Neuronal stem cell (in vitro differentiated cells): ENCODE measurements at places on chromosomes 4 and X.

- DNase-seq = no peak
These were observed 22.0 kb downstream of the KLHL15 start for GRCh38 chrX:24005028-24005427.

- no peak for DNase-seq
These were observed 214.7 kb downstream of the CBR4 start for GRCh38 chr4:168795346-168795745.

GRCh38 chr4:143215873-143216272 lies 31.2 kb downstream of the USP38 start:
- DNase-seq = no peak

- no peak for DNase-seq
These were observed 33.5 kb upstream of the CYP2U1 start for GRCh38 chr4:107897823-107898222.

- no peak for DNase-seq
These were observed 175.3 kb downstream of the DCTD start for GRCh38 chr4:182741914-182742313.

GRCh38 chr4:52164116-52164515 lies 113.0 kb downstream of the SPATA18 start:
- no peak for DNase-seq

DNA sequence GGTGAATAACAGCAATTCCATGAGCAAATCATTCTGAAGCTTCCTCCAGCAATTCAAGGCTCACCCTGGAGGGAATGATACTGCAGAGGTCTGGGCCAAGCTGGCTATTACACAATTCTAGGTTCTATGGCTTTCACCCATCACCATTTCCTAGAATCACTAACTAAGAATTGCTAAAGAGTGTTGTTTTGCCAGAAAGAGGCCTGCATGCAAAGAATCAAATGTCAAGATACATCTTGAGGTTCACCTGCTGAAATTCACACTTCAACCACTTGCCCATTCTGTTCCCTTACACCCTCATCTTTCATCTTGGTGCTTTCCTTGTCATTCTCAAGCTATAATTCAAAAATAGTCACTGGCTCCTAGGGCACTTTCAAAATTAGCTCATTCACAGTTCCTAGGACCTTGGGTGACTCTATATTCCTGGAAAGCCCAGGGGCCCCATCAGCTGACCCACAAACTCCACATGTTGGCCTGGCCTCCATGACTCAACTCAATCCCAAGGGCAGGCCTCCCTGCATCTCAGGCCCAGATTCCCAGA lies 7.0 kb downstream of the APBB2 start:
- no peak for DNase-seq

GRCh38 chr4:69518538-69519198 lies 23.0 kb upstream of the UGT2B4 start:
- DNase-seq = no peak

- no peak for DNase-seq
These were observed 6.8 kb upstream of the WDR13 start for GRCh38 chrX:48590203-48591103.

DNA sequence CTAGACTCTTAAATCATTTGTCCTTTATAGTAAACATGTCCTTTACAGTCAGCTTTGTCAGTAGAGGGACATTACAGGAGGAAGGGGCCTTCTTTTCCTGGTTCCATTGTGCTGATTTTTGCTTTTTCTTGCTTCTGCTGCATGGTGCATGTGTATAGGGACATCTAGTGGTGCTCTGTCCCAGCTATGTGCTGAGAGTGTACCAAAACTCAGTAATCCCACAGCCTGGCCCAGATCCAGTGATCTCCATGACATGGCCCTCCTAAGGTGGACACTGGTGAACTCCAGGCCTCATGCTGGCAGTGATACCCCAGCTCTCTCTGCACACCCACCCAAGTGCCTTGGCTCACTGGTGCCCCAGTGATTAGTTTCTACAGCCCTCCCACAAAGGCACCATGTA lies 45.2 kb downstream of the MAGEB17 start:
- no peak for DNase-seq

DNA sequence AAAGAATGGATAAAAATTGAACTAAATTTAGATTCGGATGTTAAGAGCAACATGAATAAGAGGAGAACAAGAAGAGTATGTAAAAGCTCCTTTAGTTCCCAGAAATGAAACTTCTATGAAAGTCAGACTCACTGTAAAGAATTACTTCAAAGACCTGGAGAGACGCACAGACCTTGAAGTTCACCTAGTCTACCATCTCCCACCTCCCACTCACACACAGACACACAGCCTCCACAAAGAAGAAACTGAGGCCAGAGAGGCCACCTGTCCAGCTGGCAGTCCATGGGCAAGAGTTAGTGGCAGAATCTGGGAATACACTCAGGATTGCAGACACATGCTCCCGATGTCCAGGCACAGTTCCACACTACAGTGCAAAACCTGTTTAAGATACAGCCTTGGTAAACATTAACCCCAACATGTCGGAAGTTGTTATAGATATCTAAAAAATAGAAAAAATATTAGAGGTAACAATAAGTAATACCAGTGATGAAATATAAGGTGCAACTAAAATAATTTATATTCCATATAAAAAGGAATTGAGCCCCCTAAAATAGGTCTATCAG lies 288.8 kb downstream of the INPP4B start:
- DNase-seq = no peak

GRCh38 chr4:57116245-57116644 lies 6.1 kb upstream of the IGFBP7 start:
- no peak for DNase-seq

DNA sequence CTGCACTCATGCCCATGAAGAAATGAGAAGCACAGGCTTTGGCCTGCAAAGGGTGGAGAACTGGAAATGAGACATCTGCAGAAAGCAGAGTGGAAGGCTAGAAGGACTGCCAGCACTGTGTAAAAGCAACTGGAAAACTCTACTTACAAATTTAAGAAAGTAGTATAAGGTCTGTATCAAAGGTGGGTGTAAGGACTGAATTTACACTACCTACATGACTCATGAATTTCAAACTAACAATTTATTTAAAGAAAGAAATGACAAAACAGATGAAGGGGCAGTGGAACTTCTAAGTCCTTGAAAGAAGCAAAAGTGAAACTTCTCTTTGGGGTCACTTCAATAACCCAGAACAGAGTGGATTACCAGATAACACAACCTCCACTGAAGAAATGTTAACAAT lies 71.2 kb downstream of the SLC10A7 start:
- DNase-seq = no peak

- DNase-seq = no peak
These were observed 76.6 kb upstream of the SRD5A3 start for GRCh38 chr4:55269470-55269869.

DNA sequence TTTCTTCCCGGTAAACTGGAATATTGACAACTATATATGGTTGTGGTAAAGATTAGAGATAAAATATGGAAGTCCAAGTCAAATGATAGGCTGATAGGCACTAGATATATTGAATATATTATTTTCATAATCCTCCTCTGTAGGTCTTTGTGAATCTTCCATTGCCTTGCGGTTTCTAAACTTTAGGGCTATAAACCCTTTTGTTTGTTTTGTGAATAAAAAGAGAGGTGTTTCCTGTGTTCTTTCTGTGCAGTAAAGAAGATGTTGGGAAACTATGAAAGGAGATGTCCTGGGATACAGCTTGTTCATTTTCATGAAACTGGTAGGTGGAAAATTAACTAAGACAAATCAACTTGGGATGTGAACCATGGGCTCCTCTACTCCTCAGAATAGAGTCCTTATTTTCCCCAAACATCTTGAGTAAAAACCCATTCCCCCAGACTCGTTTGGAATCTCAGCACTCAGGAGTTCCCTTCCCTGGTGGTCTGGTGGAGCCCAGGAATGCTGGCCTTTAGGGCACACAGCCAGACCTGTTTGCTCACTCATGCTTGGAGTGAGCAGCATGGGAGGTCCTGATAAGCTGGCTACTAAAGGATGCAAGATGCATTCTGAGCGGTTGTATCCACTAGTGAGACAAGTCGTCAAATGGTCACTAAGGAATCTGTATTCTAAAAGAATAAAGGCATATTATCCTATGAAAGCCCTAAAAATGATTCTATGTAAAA lies 22.2 kb downstream of the PRDM8 start:
- DNase-seq = peak; percentile 51

GRCh38 chr4:135418353-135418752 lies 1216.8 kb upstream of the PABPC4L start:
- no peak for DNase-seq

DNA sequence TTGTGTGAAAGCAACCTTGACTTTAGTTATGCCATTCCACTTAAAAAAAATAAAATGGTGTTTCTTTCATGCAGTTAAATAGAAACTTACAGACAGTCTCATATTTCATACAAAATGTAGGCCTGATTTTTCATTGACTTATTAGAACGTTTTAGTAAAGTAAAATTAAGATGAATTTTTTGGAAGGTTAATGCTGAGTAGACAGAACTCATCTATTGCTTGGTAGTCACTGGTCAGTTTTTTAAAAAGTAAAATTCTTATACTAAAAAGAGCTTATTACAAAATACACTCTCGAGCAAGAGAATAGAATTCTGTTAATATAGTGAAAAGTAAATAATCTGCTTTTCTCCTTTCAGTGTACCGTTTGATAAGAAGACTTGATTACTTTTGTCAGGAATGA lies 21.4 kb upstream of the MOB1B start:
- no peak for DNase-seq

- no peak for DNase-seq
These were observed 12.0 kb upstream of the UFSP2 start for GRCh38 chr4:185437809-185438208.
